GM13977 (cell line): ENCODE measurements at places on chromosomes 6 and 20.

- DNase-seq: no peak
Measured at GRCh38 chr20:3190681-3191111, 13.8 kb downstream of the DDRGK1 start.

DNA sequence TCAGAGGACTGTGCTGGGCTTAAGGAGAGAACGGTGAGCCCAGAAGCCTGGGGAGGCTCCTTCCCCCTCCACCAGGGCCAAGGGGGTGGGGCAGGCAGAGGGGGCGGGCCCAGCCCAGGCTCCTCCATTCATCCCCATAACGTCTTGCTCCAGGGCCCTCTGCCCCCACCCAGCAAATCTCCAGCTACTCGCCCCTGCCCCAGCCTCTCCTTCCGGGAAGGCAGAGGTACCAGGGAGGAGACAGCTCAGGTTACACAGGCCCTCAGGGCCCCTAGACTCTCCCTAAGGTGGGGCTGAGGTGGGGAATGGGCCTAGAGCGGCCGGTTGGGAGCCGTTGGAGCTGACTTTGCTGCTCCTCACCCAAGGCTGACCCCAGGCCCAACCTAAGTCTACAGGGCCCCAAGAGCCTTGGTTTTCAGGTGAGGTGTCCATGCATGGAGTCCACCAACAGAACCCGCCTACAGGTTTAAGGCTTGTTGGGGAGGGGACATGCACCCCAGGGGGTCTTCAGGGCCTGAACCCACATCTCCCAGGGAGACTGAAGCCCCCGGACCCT is 1.2 kb downstream of the LAMA5 start:
- DNase-seq: no peak

DNA sequence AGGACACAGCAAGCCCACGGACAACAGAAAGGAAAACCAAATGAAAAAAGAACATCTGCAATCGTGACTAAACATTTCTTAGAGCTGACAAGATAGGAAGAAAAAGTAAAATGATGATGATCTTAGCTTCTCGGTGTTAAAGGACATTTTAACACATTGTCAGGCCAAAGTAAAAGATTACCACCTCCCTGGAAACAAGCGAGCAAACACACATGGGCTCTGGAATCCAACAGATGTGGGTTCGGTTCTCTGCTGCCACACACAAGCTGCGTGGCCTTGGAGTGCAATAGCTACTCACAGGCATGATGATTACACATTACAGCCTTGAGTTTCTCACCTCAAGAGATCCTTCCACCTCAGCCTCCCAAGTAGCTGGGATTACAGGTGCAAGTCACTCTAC is 7.5 kb upstream of the AAR2 start:
- no peak for DNase-seq

- DNase-seq: peak; percentile 78
Measured at GRCh38 chr6:7201732-7202541, 94.2 kb downstream of the RREB1 start.

GRCh38 chr20:44900231-44900854 is 9.5 kb upstream of the PABPC1L start:
- DNase-seq: no peak

GRCh38 chr20:1500496-1500895 is 9.3 kb upstream of the SIRPB2 start:
- no peak for DNase-seq

GRCh38 chr6:162442687-162443086 is 284.9 kb downstream of the PRKN start:
- no peak for DNase-seq

GRCh38 chr6:44245912-44246662 is 814 bp upstream of the HSP90AB1 start:
- DNase-seq: peak; percentile 88

- DNase-seq: no peak
Measured at GRCh38 chr6:134750669-134751068, 199.2 kb downstream of the ALDH8A1 start.

DNA sequence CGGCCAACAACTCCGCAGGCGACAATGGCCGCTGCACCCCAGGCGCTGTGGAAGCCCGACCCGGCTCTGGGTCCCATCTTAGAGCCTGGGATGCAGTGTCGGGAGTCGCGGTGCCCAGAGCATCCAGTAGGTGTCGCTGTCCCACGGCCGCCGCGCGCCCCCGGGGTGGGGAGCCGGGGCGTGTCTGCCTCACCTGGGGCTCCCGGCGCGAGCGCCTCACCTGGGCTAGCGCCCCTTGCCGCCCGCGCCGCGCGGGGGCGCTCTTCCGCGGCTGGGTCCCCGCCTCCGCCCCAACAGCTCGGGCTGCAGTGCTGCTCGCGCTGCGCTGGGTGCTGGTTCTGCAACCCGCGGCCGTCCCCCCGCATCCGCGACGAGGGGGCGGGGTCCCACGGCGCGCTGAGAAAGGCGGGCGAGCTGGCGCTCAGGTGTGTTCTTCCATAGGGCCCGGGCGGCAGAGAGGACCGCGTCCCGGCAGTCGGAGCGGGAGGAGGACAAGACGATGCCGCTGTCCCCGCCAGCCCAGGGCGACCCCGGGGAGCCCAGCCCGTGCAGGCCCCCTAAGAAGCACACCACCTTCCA is at the start of gene CRYBG1:
Gene CRYBG1, plus strand, starts transcription at position 308 of the 579 bp plus-strand sequence. Its CDS starts 192 bp downstream, at position 500.
- peak; percentile 83 for DNase-seq

GRCh38 chr6:22253955-22254655 is 42.7 kb downstream of the PRL start:
- DNase-seq: no peak

DNA sequence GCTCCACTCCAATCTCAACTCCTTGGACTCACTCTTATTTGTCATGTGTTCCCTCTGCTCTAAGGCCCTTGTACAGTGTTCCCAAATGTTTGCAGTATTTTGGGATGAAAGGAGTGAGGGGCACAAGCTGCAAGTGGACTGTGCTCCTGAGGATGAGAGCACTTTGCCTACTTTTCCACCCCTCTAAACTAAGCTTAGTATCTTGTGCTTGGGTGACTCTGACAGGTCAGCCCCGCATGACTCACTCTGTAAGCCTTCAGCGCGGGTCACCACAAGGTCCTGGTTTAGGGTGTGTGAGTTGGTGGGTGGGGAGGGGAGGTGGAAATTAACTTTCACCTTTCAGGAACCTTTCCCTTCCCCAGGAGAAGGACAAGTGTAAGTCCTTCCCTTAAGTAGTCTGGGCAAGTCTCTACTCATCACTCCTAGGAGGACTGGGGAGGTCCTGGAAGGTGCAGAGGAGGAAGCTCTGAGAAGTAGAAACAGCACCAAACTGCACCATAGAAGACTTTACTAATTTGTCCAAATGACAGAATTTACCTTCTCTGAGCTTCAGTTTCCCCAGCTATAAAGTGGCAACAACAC is 68.8 kb upstream of the EPB41L1 start:
- DNase-seq: no peak

GRCh38 chr6:2753110-2753489 is 2.4 kb upstream of the MYLK4 start:
- DNase-seq: no peak

GRCh38 chr6:29696147-29697125 is 15.5 kb upstream of the ZFP57 start:
- DNase-seq: peak; percentile 57

DNA sequence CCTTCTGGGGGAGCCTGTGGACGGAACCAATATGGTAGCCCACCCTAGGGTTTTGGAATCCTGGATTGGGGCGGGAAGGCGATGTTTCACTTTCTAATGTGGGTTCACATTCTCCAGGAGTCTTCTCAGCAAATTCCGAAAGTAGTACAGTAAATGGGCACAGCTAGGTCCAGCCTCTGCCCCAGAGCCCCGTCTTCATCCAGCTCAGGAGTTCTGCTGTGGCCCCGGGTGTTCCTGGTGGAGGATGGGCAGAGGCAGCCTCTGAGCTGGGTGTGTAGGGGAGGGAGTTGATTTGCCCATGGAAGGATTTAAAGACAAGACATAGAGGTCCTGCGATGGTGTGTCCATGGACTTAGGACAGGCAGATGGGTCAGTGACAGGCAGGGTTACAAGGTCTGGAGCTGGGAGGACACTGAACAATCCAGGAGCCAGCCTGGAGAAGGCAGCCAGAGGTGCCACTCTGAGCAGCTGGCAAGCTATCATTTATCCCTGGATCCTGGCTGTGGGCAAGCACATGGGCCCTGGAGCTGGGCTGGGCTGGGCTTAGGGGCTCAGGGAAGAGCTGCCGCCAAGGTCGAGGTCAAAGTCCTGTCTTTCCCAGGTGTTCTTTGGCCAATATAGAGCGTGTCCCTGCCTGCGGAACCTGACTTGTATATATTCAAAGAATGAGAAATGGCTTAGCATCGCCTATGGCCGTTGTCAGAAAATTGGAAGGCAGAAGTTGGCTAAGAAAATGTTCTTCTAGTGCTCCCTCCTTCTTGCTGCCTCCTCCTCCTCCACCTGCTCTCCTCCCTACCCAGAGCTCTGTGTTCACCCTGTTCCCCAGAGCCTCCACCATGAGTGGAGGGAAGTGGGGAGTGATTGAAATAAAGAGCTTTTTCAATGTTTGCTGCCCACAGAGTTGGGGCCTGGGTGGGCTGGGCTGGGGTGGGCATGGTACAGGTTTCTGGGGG is 6.7 kb downstream of the CLPSL1 start:
- DNase-seq: no peak

DNA sequence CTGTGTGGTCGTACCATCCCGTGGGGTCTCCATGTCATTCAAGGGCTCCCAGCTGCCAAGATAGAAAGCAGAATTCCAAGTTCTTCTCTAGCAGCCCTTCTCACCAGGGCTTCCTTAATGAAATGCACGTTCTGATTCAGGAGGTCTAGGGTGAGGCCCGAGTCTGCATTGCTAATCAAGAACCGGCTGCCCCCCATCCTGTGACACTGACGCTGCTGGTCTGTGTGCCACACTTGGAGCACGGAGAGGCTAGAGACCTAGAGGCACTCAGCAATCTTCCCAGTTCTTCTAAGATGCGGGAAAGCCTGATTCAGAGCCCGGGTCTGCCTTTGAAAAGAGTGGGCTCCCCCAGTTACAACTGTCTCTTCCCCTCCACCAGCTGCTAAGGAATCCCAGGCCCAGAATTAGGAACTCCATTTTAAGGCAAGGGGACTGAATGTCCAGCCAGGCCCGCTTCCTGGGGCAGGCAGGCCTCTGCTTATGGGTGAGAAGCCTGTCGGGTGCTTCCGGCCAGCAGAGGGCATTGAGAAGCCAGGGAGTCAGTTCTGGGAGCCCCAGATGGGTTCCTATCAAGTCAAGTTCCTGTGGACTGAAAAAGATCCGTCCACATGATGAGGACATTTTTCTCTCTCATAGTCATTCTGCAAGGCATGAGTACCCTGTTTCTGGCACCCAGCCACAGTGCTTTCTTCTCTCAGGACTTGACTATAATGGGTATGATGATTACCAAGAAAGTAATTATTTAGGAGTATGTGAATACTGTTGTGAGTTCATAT is 69.8 kb upstream of the RIN2 start:
- DNase-seq: no peak

GRCh38 chr6:158188591-158188990 is 20.4 kb downstream of the GTF2H5 start:
- no peak for DNase-seq

- DNase-seq: peak; percentile 50
Measured at GRCh38 chr6:45920819-45921511, 94.7 kb downstream of the CLIC5 start.

DNA sequence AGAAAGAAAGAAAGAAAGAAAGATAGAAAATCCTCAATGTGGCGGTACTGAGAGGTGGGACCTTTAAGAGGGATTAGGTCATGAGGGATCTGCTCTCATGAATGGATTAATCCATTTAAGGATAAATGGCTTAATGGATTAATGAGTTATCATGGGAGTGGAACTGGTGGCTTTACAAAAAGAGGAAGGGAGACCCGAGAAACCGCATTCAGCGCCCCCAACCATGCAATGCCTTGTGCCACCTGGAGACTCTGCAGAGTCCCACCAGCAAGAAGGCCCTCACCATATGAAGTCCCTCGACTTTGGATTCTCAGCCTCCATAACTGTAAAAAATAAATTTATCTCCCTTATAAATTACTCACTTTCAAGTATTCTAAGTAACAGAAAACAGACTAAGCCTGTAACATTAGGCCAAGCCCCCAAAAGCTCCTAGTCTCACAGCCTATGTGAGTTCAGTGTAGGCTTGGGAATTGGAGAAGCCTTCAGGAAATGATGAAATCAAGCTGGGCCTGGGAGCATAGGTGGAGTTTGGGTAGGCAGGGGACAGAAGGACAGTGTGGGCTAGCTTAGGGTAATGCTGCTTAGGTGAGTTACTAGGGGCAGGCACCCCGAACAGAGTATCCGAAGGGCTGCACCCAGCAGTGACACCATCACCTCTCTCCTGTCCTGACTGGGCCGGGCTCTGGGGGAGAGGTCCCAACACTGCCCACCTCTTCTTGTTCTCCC is 36.2 kb upstream of the RNF24 start:
- no peak for DNase-seq

DNA sequence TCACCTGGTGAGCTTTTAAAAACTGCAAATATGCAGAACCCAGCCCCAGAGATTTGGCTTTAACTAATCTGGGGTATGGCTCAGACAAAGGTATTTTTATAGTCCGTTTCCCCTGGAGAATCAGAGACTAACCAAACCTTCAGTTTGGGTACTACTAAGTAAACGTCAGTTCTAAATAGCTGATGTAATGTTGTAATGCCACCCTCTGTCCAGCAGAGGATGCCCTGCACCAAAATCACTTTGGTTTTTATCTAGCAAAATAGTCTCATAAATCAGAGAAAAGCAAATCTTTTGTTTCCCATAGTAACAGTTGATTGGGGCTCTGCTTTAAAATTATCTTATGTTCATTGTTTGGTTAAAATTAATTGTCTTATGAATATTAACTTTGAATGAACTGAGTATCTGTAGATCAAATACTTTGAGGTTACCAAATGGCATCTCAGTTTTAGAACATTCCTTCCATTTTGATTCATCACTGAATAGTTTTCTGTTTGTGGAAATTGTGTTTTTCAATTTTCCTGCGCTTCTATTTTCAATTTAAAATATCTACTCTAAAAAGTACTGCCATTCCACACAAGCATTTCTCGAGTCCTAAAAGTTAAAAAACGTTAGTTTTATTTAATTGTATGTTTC is 278.3 kb upstream of the PLCB4 start:
- DNase-seq: peak; percentile 31
